Lung (tissue), 17 donors: ENCODE measurements at places on chromosomes 11 and 22. TPM values are rescaled to one million over a fixed set of nuclear protein-coding genes. Genes with fewer than 3 reads are reported as not detected.
A peak's percentile ranks its signal among the peaks of the same experiment; 100 is the strongest.

- DNase-seq = no peak
Observed at GRCh38 chr11:95415837-95416304, 184.9 kb upstream of the SESN3 start.

- DNase-seq = no peak
Observed at GRCh38 chr11:2779499-2779980, 79.7 kb upstream of the KCNQ1OT1 start.

- DNase-seq = no peak
Observed at GRCh38 chr11:124627546-124627945, 4.9 kb downstream of the TBRG1 start.

- no peak for DNase-seq
Observed at GRCh38 chr22:45490836-45491235, 11.8 kb upstream of the FBLN1 start.

- DNase-seq = no peak
Observed at GRCh38 chr11:127485541-127485940, 485.0 kb upstream of the KIRREL3 start.

GRCh38 chr11:68003846-68004550, at the start of gene UNC93B1:
Gene UNC93B1, minus strand, starts transcription at chr11:68004097. Its CDS starts 54 bp downstream, at chr11:68004043.
- DNase-seq = peak; percentile 86

GRCh38 chr11:130832566-130833425, 83.5 kb downstream of the SNX19 start:
- no peak for DNase-seq

DNA sequence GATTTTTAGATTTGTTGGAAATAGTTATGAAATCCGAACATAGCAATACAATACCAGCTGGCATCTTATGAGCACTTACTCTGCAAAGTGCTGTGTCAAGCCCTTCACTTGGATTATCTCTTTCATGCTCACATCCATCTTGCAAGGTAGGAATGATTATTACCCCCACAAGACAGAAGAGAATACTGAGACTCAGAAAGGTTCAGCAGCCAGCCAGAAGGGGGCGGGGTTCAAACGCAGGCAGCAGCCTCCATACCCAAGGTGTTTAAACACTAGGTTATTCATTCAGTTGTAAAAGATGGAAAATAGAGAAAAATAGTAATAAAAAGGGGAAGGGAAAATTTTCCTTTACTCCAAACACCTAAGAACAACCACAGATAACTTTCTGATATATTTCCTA, 158.5 kb downstream of the CCDC34 start:
- no peak for DNase-seq

GRCh38 chr11:8315463-8315862, 51.8 kb upstream of the LMO1 start:
- DNase-seq = peak; percentile 11

DNA sequence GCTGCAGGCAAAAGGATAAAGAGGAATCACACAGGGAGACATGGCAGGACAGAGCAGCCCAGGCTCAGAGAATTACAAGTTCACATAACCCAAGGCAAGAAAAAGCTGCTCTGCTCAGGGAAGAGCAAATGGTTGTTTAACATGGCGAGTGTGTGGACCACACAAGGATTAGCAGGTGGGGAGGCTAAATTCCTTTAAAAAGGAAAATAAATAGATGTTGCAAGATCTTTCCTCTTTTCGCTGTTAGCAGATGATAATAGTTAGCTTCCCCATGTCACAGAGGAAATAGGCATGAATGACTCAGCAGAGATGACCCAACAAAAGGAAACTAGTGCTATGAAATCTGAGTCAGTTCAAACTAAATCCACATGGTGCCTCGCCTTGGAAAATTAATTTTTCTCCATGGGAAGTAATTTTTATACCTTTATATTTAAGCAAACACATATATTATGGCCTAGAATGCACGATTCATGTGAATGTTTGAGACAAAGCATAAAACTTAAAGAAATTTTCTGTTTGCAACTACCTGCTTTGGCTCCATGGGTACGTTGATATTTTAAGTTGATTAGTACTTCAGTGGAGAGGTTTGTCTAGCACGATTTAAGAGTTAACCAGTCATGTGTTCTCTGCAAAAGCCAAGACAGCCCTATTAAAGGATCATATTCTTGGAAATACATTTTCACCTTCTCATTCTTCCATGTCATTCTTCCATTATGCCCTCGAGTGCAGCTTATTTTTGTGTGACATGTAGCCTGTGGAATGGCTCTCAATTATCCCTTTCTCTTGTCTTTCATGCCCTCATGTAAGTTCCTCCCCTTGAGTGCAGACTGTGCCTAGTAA, 38.5 kb upstream of the FJX1 start:
- no peak for DNase-seq

OR8D4 gene
- not detected for total RNA-seq

HEPN1 gene
- total RNA-seq = not detected

NFAM1 gene
- total RNA-seq = 2.2 TPM

GALNT18 gene
- 68.0 TPM for total RNA-seq

APLNR gene
- 93.8 TPM for total RNA-seq

ACTN3 gene
- 0.15 TPM for total RNA-seq
